SK-MEL-5 (cell line): ENCODE measurements at places on chromosomes 3 and 15. TPM values are rescaled to one million over a fixed set of nuclear protein-coding genes. Genes with fewer than 3 reads are reported as not detected.

- DNase-seq = no peak
Measured at GRCh38 chr15:52180851-52181450, 10.2 kb downstream of the GNB5 start.

The THUMPD3 gene
- 73.5 and 85.0 TPM in 2 replicates for total RNA-seq

GRCh38 chr15:52006702-52007340, 12.2 kb upstream of the MAPK6 start:
- DNase-seq = no peak

The SPATA12 gene
- 0.42 and 0.69 TPM in 2 replicates for total RNA-seq
